Fibroblast of skin of right quadriceps (primary cell): ENCODE measurements at places on chromosomes 16 and 17.

DNA sequence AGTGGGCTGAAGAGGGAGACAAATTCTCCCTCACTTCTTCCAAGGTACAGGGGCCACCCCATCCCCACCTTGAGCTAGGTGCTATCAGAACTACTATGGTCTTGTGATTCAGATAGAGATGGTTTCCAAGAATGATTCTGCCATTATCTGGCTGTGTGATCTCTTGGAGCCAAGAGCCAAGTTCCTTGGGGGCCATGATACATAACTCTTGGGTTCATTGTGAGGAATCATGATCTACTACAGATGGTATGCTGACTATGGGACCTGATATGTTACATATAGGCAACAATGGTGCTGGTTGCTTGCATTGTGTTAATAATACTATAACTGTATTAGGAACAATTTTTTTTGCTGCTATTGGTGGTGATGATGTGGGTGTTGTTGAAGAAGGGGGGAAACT lies 45.7 kb downstream of the DYNLRB2 start:
- peak; percentile 15 for DNase-seq

DNA sequence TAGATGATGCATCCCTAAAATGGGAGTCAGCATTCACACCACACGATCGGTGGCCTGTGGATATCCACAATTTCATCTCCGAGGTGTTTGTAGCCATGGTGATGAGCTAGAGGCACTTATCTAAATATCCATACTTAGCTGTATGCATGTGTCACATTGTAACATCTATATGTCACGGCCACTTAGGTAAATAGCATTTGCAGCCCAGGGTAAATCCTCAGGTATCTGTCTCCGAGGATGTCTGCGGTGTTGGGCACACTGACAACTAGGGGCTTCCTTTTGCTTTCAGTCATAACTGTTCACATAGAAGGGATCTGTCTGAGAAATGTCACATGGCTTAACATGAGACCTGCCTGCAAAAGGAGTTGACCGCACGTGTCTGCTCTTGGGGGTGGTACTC lies 455.2 kb upstream of the ZFHX3 start:
- no peak for DNase-seq

DNA sequence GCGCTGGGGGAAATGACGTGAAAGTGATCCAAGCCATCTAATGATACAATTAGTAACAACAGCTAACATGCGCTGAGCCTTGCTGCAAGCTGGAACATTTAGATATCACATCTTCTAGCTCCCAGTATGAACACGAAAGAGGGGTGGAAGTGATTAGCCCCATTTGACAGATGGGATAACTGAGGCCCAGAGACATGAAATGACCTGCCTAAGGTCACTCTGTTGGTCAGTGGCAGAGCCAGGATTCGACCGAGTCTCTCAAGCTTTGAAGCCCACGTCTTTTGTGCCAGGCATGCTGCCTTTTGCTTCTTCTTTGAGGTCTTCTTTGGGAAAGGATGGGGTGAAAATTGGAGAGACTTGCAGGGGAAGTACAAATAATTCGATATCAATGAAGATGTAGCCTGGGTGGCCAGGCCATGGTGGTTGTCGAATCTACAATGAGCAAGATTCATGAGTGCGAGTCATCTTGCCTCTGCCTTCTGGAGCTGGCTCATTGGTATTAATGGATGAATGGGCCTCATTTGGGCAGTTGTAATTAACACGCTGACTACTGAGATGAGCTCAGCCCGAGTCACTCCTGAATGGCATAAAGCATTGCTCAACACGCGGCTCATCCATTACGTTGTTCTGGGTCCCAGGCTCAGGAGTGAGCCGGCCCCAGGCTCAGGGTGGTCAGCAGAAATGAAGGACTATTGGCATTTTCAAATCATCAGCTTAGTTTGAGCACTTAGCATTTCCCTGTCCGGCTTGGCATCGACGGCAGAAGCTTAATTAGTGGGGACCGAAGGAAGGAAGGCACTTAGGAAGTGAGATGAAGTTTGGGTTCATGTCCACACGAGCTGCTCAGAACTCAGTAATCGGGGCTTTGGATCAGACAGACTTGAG lies 28.0 kb upstream of the GPRC5B start:
- DNase-seq = peak; percentile 82

DNA sequence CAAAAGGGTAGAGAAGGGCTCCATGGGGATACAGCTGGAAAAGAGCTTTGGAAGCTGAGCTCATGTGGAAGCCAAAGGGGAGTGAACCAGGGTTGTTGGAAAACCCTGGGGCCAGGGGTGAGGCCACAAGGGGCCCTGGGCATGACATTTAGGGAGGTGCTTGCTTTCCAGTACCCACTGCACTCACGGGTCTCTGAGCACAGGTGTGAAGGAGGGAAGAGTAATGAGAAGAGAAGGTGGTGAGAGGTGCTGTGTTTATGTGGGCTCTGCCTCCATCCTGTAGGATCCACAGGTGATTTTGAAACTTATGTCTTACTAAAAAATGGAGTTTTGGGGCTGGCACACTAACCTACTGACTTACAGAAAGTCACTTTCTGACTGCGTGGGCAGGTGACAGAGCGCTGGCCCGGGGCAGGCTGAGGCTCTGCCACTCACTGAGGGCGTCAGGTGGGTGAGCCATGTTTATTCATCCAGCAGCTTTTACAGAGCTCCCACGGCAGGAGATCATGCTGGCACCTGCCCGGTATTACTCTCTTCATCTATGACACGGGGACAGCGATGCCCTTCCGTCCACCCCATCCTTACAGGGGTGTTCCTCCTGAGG lies 18.9 kb downstream of the KSR1 start:
- DNase-seq = no peak

DNA sequence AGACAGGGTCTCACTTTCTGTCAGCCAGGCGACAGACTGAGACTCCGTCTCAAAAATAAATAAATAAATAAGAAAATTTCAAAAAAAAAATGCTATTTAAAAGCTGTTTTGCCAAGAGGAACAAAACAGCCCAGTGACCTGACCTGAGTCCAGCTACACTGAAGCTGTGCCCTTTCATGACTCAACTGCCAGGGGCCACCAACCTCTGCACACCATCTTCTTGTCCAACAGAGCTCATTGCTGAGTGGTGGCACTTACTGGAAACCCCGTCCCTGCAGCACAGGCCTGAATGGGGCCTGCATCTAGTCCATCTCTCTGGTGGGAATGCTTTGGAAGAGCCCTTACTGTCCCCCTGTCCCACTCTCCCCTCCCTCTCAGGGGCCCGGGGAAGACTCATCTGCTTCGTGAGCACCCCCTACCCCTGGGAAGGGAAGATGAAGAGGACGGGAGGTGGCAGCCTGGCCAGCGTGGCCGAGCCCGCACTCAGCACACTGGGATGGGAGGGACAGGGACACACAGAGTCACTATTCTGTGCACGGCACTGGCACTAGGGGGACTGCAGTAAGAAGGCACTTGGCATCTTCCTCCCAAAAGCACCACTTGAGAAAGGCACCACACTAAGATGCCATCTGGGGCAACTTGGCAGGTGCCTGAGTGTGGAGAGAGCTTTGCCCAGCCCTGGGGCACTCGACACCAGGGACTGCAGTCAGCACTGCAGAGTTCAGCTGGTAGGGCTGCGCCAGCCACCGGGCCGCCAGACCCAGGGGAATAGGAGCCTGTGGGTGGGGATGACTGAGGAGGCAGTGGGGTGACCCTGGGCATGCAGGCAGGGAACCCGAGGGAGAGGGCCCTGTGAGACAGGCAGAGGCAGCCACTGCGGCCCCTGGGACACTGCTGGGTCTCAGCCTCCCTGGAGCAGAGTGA lies 13.5 kb downstream of the FBXO31 start:
- DNase-seq = no peak

DNA sequence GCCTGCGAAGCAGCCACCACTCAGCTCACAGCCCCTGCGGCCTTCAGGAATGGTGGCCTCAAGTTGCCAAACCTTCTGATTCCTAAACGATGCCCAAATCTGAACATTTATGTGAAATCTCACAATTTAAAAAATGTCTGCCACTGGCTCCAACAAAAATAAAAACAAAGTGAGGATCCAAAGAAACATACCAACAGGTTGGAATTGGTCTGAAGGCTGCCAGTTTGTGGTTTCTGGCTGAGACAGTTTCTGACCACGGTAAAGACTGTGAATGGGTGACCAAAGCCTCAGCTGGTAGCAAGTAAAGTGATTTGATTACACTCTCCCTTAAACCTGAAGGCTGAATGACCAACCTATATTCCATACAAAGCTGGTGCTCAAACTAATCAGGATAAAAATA lies 24.9 kb downstream of the LITAFD start:
- DNase-seq = no peak

- DNase-seq = no peak
Measured at GRCh38 chr16:62240722-62241121, 204.5 kb upstream of the CDH8 start.

GRCh38 chr16:72985995-72986394 lies 61.9 kb downstream of the ZFHX3 start:
- DNase-seq = no peak

GRCh38 chr17:51455931-51456330 lies 195.6 kb downstream of the UTP18 start:
- peak; percentile 39 for DNase-seq

- no peak for DNase-seq
Measured at GRCh38 chr16:19094542-19095365, 19.0 kb upstream of the ITPRIPL2 start.

- DNase-seq = peak; percentile 88
Measured at GRCh38 chr16:51151435-51151960, 428 bp upstream of the SALL1 start.

DNA sequence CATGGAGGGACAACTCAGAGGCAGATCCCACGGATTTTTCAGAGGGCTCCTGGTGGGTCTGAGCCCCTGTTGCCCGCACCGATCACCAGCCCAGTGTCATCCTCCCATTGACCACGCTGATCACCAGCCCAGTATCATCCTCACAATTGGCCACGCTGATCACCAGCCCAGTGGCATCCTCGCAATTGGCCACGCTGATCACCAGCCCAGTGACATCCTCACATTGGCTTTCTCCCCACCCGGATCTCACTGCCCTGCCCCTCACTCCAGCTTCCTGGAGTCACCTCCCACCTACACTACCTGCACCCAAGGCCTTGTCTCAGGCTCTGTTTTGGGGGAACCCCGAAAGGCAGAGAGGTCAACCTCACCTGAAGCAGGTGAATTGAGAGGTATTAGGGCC lies 358.2 kb upstream of the TNRC6C start:
- DNase-seq = no peak

- no peak for DNase-seq
Measured at GRCh38 chr17:79905832-79906231, 66.6 kb upstream of the CBX4 start.

GRCh38 chr17:75652934-75653549 lies 13.9 kb downstream of the RECQL5 start:
- peak; percentile 35 for DNase-seq

DNA sequence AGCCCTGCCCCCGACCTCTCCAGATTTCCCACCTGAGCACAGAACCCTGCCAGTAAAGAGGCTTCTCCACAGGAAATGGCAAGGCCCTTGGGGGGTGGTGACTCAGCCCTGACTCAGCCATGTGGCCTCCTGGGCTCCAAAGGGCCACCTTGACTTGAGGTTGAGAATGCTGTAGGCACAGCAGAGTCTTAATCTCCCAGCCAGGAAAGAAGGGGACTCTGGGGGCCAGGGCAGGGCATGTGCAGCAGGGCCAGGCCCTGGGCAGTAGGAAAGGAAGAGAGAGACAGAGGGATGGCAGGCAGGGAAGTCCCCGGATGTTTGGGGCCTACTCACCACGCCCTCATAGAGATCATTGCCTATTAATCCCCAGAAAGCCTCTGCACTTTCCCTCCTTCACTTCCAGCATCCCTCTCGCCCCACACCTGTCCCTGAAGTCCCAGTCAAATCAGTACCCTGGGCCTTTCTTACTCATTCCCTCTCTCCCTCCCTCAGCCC lies 4.8 kb upstream of the ITGA3 start:
- DNase-seq = peak; percentile 90

GRCh38 chr16:68668266-68668665 lies 23.2 kb downstream of the CDH3 start:
- no peak for DNase-seq

GRCh38 chr17:78412403-78412802 lies 34.0 kb downstream of the PGS1 start:
- DNase-seq = peak; percentile 27

- DNase-seq = no peak
Measured at GRCh38 chr17:37284191-37284590, 91.6 kb upstream of the C17orf78 start.

DNA sequence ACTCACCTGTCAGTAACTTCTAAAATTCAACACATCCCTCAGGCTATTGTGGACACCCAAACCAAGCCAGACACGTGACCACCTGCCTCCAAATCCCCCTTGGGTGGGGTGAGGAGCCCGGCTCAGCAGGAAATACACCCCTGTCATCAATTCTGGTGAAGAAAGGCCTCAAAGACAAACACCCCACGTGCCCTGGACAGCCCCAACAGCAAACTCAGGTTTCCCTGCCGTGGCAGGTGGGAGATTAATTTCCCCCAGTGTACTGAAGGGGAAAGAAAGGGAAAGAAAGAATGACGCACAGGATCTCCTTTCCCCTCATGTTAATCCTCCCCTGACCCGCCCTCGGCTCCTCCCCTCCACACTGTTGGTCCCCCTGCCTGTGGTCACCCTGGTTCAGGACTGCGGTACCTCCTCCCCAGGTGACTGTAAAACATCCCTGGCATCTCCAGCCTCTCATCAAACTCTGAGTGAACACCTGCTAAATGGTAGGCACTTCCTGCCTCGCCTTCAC lies 98.3 kb downstream of the ZNF423 start:
- DNase-seq = no peak

DNA sequence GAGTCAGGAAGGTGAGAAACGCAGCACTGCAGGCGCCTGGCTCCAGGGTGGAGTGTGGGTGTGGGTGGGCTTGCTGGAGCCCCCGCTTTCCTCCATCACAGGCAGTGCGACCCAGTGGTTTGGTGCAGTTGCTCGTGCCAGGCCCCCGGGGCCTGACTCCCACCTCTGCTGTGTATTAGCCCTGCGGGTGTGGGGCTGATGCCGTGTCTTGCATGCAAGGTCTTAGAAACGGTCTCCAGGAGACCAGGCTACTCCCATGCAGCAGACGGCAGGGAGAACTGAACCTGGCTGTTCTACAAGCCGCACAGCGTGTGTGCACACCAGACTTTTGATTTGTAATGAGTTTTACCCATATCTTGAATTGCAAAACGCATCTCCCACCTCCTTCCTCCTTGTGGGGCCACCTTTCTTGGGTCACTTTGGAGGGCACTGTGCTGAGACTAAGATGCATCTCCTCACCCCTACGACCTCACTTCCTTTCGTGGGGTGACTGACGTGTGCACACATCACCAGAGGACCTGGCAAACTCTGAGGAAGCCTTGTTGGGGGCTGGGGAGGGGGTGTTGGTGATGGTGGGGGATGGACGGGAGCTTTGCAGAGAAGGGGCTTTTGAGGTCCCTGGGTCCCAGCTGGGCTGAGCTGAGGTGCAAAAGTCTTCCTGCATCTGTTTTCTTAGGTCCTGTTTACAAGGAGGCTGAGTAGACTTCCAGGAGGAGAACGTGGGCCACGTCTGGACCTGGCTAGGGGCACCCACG lies 101.8 kb upstream of the TNRC6C start:
- DNase-seq = no peak

DNA sequence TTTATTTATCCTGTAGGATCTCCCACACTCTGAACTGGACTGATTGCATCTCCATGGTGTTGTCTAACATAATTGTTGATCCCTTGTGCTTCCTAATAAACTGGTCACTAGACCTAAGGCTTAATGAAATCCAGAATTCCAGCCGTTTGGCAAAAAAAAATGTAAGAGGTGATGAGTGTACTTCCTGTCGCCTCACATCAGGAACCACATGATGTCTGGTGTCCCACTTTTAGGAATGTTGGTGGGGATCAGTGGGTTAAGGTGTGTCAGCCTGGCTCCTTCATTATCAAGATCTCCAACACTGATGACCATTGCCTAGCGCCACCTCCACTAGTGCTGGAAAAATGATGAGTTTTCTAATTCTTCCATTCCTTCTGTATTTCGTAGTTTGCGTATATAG lies 18.6 kb upstream of the LONP2 start:
- peak; percentile 28 for DNase-seq

- no peak for DNase-seq
Measured at GRCh38 chr17:33335491-33336173, 42.5 kb upstream of the ASIC2 start.
